ENCODE measurements at places on chromosomes 12 and 14.

- no peak for DNase-seq
These were observed 24.2 kb upstream of the PTHLH start for GRCh38 chr12:27996761-27997160.

GRCh38 chr14:35809597-35809996 is 502 bp upstream of the RALGAPA1 start:
- no peak for DNase-seq

DNA sequence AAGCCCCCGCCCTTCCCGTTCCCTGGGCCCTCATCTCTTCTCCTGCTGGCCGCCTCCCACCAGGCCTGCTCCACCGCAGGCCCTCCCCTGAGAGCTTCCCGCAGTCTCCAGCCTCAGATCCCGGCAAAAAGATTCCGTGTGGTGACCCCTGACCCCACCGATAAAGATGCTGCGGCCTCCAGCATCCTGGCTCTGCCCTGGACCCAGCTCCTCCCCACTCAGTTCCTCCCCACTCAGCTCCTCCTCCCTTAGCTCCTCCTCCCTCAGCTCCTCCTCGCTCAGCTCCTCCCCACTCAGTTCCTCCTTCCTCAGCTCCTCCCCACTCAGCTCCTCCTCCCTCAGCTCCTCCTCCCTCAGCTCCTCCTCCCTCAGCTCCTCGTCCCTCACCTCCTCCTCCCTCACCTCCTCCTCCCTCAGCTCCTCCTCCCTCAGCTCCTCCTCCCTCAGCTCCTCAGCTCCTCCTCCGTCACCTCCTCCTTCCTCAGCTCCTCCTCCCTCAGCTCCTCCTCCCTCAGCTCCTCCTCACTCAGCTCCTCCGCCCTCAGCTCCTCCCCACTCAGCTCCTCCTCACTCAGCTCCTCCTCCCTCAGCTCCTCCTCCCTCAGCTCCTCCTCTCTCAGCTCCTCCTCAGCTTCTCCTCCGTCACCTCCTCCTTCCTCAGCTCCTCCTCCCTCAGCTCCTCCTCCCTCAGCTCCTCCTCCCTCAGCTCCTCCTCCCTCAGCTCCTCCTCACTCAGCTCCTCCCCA is 17.0 kb downstream of the NOC4L start:
- DNase-seq = no peak

DNA sequence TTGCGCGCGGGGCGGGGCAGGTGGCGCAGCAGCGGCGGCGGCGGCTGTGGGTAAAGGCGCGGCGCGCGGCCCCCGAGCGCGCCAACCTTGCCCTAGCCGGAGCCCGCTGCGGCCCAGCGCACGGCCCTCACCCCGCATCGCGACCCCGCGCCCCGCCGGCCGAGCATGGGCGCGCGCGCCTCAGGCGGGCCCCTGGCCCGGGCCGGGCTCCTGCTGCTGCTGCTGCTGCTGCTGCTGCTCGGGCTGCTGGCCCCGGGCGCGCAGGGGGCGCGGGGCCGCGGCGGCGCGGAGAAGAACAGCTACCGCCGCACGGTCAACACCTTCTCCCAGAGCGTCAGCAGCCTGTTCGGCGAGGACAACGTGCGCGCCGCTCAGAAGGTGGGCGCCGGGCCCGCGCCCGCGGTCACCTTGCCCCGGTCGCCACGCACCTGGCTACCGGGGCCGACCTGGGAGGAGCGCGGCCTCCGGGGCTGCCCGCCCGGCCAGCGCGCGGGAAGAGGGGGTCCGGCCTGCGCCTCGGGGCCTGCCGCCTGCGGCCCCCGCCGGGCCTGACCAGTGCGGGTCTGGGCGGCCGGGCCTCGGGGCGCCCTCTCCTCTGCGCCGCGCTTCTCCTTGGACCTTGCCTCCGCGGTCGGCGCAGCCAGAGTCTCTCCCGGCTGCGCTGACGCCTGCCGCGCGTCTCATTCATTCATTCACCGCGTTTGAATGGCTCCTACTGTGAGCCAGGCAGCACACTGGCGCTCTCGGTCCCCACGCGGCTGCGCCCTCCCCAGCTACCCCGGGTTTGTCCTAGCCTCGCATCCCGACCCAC is at the start of gene BRI3BP:
BRI3BP (plus strand) TSS at position 20 of the 811 bp plus-strand sequence; CDS start at position 166, 146 bp downstream.
- DNase-seq = no peak

DNA sequence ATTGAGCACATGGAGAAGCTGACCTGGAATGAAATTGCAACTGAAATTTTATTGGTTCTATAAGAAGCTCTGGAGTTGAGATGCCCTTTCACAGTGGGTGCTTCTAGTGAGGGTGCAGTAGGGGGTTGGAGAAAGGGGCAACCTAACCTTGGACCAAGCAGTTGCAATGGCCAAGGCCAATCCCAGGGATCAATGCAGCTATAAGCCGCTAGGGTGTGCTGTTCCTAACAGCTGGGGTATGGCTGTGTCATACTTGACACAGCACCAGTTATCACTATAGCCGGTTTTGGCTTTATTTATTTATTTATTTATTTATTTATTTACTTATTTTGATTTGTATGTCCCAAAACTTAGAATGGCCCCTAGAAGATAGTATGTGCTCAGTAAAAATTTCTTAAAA is 505.9 kb downstream of the FLRT2 start:
- peak; percentile 15 for DNase-seq

DNA sequence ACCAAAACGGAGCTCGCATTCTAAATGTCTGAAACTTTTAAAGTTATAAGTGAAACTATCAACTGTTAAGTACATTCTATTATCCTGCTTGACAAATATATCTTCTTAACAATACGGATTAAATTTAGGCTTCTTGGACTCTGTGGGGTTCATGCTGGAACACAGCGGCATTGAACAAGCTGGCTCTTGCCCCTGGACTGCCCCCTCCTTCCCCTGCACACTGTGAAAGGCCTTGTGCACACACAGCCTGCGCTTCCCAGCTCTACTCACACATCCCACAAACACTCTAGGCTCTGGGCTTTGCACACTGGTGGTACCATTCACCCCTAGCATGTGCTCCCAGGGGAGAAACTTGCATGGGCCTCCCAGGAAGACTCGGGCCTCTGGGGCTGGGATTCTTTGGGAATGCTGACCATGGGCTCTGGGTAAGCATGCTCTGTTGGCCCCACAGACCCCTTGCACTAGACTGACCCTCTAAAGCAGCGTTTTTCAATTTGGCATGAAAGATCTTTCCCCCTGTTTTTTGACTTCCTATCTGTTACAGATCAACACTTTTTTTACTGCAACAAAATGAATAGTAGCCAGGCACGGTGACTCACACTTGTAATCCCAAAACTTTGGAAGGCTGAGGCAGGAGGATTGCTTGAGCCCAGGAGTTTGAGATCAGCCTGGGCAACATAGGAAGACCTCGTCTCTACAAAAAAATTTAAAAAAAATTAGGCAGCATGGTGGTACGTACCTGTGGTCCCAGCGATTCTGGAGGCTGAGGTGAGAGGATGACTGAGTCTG is 96.2 kb upstream of the CPM start:
- peak; percentile 25 for DNase-seq

All from HFFc6 (cell line).